Vagina (tissue), 2 donors: ENCODE measurements at places on chromosomes 6 and 20. TPM values are rescaled to one million over a fixed set of nuclear protein-coding genes. Genes with fewer than 3 reads are reported as not detected.
A peak's percentile ranks its signal among the peaks of the same experiment; 100 is the strongest.

DNA sequence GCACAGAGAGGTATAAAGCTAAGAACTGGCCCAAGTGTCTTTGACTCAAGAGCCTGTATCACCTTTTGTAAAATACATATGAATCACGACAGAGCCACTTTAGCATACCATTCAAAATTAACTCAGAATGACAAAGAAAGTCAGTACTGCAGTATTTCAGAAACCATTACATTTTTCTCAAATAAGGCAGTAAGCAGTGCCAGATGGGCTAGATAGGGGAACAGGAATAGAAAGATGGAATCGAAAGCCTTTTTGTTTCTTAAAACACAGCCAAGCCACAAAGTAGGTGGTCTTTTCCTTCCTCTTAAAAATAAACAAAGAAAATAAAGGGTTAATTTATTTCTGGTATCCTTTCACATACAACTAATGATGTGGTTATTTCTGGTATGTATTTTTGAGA is 10.3 kb downstream of the CLDN20 start:
- DNase-seq, result no peak
- no peak overlapping the region for H3K4me3 ChIP-seq
- H3K4me1 ChIP-seq, result peaks cover 28% of the 10 kb centered on the region
- peak overlapping the region; percentile 31 for H3K27ac ChIP-seq
- no peaks in the 10 kb centered on the region for H3K36me3 ChIP-seq

GRCh38 chr20:13758884-13759283 is 25.8 kb downstream of the ESF1 start:
- DNase-seq, result no peak
- no peaks in the 10 kb centered on the region for H3K36me3 ChIP-seq
- no peak overlapping the region for H3K27ac ChIP-seq
- H3K4me3 ChIP-seq, result no peak overlapping the region

DNA sequence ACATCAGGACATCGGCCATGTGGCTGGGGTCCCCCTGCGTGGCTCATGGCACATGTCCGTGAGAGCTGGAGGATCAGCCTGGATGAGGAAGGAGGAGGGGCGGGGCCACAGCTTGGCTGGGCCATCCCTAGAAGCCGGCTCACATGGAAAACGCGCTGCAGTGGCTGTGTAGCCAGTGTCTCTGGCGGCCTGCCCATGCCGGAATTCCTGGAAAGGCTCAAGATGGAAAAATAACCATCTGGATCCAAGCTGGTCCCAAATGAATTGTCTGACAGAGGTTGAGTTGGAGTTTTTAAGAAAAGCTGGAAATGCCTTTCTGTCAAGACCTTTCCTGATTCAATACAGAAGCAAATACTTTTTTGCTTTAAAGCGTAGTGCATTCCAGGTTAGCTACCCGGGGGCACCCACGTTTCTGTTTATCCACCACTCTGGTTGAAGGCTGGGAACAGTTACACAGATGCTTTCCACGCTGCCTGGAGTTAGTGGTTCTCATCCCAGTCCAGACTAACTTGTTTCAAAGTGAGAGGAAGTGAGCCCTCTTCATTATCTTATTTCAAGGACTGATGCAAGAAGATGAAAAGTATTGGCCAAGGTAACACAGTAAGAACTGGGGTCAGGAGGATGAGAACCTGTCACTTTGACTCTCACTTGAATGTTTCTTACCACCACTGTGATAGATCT is 99.0 kb downstream of the GMPR start:
- H3K4me3 ChIP-seq, result no peak overlapping the region
- DNase-seq, result no peak
- no peaks in the 10 kb centered on the region for H3K27me3 ChIP-seq
- H3K4me1 ChIP-seq, result peaks cover 71% of the 10 kb centered on the region

The B4GALT5 gene
- 17.9 TPM for total RNA-seq

DNA sequence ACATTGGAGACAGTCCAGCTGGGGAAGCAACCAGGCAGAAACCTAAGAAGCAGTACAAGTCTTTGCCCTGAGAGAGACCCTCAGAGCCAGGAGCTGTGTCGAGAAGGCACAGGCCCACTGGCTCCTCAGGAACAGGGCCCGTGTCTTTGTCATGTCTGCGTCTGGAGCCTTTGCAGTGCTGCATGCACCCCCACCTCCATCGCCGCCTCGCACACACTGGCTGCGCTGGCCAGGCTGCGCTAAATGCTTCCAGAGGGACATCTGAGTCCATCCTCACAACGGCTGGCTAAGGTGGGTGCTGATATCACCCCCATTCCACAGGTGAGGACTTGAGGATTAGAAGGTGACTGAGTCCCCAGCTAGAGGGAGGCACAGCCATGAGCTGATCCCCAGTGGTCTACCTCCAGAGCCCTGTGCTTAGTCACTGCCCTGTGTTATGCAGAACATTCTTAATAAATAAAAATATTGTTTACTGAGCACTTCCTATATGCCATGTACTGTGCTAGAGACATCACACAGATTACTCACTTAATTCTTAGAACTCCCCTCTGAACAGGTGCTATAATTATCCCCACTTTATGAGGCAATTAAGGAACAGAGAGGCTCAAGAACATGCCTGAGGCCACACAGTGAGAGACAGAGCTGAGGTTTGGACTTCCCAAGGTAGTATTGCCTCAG is 27.6 kb downstream of the GABRR2 start:
- DNase-seq, result no peak
- H3K27ac ChIP-seq, result no peak overlapping the region
- H3K4me3 ChIP-seq, result no peak overlapping the region
- no peaks in the 10 kb centered on the region for H3K36me3 ChIP-seq
- H3K27me3 ChIP-seq, result no peaks in the 10 kb centered on the region

DNA sequence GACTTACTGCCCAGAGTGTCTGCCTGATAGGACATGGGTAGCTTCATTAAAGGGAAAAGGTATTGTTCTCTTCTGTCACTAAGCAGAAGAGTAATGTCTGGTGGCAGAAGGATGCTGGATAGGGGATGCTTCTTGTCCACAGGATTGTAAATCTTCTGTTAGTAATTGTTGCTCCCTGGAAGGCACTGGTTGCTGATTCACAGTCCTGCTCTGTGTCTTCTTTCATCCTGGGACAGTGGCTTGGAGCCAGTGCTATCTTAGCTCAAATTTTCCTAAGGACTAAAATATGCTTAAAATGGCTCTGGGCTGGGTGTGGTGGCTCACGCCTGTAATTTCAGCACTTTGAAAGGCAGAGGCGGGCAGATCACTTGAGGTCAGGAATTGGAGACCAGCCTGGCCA is 48.0 kb downstream of the SYTL3 start:
- no peak overlapping the region for H3K27ac ChIP-seq
- H3K4me3 ChIP-seq, result no peak overlapping the region
- no peaks in the 10 kb centered on the region for H3K36me3 ChIP-seq
- H3K27me3 ChIP-seq, result no peaks in the 10 kb centered on the region
- DNase-seq, result no peak
- H3K4me1 ChIP-seq, result no peaks in the 10 kb centered on the region

The PLA2G7 gene
- not detected for total RNA-seq
